ENCODE measurements at places on chromosomes 1 and 21. TPM values are rescaled to one million over a fixed set of nuclear protein-coding genes. Genes with fewer than 3 reads are reported as not detected.
A peak's percentile ranks its signal among the peaks of the same experiment; 100 is the strongest.

Gene TMPRSS2
- not detected for total RNA-seq

Gene CDC20
- 127 TPM for total RNA-seq

DNA sequence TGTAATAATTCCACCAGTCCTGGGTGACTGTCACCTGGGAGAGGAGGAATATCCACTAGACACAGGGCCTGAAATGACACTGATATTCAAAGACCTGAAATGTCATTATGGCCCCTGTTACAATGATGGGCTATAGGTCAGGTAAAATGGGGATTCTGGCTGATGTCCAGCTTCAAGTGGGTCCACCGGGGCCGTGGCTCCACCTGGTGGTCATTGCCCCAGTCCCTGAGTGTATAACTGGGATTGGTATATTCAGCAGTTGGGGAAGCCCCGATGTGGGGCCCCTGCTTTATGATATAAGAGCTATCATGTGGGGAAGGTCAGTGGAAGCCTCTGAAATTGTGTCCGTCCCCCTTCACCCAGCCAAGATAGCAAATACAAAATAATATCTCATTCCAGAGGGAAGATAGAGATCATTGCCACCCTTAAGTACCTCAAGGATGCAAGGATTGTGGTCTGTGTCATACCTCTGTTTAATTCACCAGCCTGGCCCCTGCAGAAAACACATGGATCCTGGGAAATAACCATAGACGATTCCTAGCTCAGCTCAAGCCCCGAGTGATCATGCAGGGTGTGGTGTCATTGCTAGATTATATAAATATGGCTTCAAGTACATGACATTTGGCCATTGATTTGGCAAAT lies 19.4 kb downstream of the PLEKHO1 start:
- DNase-seq: peak; percentile 56

DNA sequence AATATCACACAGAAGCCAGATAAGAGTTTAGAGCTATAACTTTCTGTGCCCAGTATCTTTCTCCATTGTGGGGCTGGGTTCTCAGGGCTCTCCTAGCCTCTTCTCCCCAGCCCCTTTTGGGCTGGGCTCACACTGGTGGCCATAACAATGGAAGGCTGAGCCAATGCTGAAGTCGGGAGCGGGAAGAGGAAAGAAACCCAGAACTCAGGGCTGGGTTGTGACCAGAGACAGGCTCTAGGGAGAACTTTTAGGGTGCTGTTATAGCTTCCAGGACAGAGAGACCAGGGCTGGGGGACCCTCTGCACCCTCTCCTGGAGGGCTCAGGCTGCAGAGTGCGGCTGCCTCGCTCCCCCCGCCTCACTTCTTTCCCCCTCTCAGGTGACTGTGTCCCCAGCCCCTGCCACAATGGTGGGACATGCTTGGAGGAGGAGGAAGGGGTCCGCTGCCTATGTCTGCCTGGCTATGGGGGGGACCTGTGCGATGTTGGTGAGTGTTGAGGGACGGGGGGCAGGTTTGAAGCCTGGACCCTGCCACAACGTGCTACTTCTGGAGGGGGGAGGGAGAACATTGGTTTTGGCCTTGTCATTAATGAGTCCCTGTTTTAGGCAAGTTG lies 14.1 kb downstream of the BCAN start:
- no peak for DNase-seq

GRCh38 chr1:153428073-153428638 lies 11.8 kb downstream of the S100A7A start:
- no peak for DNase-seq

GRCh38 chr1:229159668-229160544 lies 111.0 kb upstream of the RAB4A start:
- no peak for DNase-seq
